ENCODE measurements at places on chromosomes 4 and X.
A peak's percentile ranks its signal among the peaks of the same experiment; 100 is the strongest.

DNA sequence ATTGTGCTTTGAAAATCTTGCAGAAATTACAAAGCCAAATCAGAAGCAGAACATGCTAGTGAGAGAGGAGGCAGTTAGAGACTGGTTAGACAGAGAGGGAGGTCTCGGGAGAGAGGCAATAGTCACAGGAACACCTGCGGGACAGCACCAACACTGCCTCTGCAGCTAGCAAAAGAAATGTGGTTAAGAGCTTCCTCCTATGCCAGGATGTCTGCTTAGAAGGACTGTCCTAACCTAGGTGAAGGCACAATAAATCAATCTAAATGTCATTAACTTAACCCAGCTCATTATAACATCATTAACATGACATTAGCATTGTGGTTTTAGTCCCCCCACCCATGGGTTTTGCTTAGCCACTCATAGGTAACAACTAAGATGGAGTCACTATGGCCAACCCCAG lies 726.7 kb downstream of the PCDH18 start:
- no peak for DNase-seq

DNA sequence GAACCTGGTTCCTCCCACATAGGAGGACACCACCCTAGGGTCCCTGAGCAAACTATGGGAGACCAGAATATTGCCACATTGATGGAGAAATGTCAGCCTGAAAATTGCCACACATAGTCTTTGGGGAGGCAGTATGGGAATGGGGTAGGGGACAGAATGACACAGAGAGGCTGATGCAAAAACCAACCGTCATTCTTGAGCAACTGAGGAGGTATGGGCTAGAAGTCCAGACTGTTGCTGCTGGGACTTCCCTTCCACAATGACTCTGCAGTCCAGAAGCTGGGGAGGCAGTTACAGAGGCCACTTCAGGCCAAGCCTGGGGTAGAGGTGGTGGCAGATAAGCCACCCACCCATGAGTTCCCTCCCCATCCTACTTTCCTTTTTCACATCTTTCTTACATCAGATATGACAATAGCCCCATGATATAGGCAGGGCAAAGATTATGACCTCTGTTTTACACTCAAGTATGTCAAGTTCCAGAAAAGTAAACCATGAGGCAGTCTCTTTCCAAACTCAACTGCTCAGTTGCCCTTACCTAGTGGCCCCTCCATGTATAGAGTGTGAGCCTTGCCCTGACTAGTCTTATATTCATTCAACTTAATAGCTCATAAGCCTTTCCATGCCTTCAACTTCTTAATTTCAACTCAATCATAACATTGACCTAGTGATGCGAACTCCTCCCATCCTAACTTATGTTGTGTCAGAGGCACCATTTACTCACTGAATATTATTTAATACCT lies 41.7 kb downstream of the VSIG4 start:
- DNase-seq, result no peak

DNA sequence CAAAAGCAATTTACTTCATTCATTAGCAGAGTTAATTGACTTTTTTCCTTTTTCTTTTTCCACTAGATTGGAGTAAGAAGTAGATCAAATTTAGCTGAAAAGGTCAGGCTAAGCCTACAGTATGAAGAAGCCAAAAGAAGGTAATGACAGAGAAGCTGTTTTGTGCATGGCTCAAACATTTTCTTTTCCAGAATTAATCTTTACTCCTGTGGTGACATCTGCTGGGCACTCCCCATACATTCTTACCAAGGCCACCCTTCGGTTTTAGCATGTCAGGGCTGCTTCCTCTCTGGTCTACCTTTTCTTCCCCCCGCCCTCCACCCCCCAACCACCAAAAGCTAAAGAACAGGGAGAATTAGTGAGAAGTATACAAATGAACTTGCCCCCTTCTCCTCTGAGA lies 70.2 kb downstream of the CLDN22 start:
- peak; percentile 3 for DNase-seq

- no peak for DNase-seq
Measured at GRCh38 chrX:29911673-29912072, 303.7 kb upstream of the MAGEB2 start.

GRCh38 chr4:151690164-151690870 lies 70.5 kb downstream of the GATB start:
- DNase-seq, result no peak

DNA sequence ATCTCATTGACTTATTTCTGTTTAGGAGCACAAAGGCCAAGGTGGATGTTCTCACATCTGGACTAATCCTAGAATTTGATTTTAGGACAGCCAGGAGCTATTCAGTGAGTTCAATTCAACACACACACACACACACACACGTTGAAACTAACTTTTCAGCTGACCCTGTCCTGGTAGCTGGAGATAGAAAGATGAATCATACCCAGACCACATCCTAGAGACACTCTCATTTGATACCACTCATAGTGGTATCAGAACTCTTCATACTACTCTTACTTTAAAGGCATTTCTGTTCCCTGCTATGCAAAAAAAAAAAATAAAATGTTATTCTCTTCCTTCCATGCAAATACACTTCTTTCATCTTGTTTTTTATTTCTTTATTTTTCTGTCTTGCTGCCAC lies 36.7 kb downstream of the KLF8 start:
- no peak for DNase-seq

- DNase-seq, result no peak
Measured at GRCh38 chr4:40247350-40247749, 50.5 kb downstream of the RHOH start.

GRCh38 chr4:122086338-122087065 lies 65.6 kb upstream of the BLTP1 start:
- DNase-seq, result no peak

- DNase-seq, result no peak
Measured at GRCh38 chrX:112645774-112646173, 34.0 kb downstream of the LHFPL1 start.

Measured in NCI-H2107 (cell line).